ENCODE measurements at places on chromosomes 13 and 19.

- no peak for DNase-seq
These were observed 6.5 kb downstream of the FGF22 start for GRCh38 chr19:645912-646778.

GRCh38 chr19:18943465-18943864, 2.4 kb upstream of the HOMER3 start:
- no peak for DNase-seq

DNA sequence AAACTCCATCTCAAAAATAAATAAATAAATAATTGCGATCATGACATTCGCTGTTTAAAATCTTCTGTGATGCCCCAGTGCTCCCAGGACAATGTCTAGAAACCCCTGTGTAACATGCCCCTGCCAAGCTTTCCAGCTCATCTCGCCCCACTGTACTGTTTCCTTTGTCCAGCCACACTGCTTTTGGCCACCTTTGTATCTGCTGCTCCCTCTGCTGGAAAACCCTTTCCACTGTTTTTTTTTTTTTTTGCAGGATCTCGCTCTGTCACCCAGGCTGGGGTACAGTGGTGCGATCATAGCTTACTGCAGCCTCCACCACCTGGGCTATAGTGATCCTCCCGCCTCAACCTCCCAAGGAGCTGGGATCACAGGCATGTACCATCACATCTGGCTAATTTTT, 7.5 kb downstream of the PLAUR start:
- no peak for DNase-seq

- no peak for DNase-seq
These were observed 3.0 kb downstream of the ANGPTL4 start for GRCh38 chr19:8366961-8367326.

DNA sequence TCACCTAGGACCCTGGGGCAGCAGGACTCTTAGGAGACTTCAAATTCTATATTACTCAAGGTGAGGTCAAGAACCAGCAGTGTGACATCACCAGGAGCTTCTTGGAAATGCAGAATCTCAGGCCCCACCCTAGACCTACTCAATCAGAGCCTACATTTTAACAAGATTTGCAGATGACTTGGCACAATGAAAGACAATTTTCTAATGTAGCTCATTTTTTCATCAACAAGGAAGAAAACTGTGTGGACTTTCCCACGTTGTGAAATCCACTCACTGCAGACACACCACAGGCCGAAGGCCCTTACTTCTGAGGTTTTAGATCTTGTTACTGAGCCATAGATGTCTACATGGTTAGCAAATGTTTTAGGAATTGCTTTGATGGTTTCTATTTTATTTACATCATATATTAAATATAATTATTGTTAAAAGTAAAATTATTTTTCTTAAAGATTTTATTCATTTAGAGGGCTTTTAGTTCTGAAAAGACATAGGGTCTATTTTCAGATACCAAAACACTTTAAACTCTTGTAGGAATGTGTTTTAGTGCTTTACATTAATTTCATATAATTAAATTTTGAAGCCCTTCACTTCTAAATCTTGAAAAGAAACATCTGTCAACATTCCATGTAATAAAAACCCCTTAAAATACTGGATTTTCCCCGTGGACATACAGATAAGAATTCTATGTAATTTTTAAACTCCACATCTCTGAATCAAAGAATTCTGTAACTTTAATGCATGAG, 18.5 kb upstream of the STARD13 start:
- DNase-seq = no peak
